ENCODE measurements at places on chromosomes 11 and 22.

- DNase-seq, result no peak
Measured at GRCh38 chr11:116033931-116034553, 529.8 kb upstream of the CADM1 start.

GRCh38 chr11:93528252-93528651, 14.9 kb downstream of the SMCO4 start:
- DNase-seq, result no peak

GRCh38 chr11:62033191-62034035, 66.0 kb upstream of the FTH1 start:
- DNase-seq, result no peak

DNA sequence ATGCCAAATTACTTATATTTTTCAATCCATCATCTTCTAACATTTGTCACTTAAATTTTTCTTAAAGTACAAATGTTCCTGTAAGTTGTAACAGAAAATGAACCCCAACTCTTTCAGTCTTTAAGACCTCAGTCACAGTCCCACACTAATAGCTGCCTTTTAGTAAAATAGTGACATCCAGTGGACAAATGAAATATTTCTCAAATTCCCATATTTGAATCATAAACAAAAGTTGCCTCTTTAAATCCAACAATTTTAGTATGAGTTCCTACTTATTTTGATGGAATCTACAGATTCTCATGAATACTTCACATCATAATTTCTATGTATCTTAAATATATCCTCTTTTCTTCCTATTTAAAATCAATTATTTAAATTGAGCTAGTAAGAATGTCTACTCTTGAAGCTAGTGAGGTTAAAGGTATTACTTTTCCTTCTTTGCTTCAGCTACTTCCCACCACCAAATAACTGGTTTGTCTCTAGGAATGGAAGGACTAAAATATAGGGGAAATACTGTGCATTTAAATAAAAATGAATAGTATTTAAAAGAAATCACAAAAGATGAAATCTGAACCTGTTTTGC, 9.2 kb downstream of the LIN7C start:
- DNase-seq, result peak; percentile 11

DNA sequence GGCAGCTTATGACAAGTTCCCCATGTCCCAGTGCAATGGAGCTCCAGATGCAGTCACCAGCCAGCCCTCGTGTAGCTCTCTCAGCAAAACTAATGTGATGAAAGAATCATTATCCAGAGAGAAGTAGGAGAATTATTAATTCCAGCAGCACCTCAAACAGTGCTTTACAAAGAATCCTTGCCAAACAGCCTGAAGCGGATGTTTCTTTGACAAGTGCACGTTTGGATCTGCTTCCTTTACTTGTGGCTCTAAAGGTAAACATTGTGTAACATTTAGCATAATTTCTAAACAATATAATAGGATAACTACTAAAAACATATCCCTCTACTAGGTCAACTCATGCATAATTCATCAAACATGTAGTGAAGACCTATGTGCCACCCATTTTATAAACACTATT, 197.0 kb downstream of the FAM181B start:
- no peak for DNase-seq

DNA sequence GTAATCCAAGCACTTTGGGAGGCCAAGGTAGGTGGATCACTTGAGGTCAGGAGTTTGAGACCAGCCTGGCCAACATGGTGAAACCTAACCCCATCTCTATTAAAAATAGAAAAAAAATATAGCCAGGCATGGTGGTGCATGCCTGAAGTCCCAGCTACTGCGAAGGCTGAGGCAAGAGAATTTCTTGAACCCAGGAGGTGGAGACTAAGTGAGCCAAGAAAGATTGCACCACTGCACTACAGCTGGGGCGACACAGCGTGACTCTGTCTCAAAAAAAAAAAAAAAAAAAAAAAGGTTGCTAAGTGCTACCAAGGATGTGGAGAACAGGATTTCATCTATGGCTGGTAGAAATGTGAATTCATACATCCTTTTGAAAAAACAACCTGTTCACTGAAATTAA, 36.6 kb downstream of the ATG16L2 start:
- DNase-seq, result no peak

GRCh38 chr11:83008581-83008923, 63.1 kb downstream of the RAB30 start:
- DNase-seq, result no peak

DNA sequence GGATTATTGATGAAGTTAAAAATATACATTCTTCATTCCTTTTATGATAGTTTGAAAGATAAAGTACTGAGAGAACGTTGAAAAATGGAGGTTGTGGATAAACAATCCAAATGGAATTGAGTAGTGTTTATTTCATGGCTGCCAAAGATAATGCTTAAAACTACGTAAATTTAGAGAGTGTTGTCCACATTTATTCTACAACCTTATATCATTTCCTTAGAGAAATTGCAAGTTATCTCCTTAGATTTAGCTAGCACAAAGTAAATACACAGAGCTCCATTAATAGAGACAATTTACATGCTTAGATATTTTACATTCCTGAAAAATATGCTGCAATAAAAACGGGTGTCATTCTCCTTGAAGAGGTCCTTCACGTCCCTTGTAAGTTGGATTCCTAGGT, 146.5 kb upstream of the CCDC179 start:
- DNase-seq, result no peak

DNA sequence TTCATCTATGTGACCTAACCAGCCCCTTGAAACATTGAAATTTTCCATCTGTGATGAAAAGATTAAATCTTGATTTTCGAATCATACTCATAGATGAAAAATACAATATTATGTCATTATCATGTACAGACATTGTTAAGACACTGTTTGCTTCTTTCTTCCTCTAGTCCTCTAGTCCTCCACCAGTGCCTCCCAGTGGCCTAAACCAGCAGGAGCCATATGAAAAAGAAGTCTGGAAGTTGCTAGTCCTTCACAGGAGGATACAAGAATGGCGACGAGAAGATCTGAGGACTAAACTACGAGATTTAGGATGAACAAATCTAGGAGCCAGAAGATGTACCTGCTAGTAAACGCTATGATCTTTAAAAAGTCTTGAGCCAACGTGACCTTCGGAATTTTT, 134.1 kb downstream of the SLC17A6 start:
- no peak for DNase-seq

- DNase-seq, result no peak
Measured at GRCh38 chr11:60996381-60997138, 25.1 kb downstream of the CD6 start.

DNA sequence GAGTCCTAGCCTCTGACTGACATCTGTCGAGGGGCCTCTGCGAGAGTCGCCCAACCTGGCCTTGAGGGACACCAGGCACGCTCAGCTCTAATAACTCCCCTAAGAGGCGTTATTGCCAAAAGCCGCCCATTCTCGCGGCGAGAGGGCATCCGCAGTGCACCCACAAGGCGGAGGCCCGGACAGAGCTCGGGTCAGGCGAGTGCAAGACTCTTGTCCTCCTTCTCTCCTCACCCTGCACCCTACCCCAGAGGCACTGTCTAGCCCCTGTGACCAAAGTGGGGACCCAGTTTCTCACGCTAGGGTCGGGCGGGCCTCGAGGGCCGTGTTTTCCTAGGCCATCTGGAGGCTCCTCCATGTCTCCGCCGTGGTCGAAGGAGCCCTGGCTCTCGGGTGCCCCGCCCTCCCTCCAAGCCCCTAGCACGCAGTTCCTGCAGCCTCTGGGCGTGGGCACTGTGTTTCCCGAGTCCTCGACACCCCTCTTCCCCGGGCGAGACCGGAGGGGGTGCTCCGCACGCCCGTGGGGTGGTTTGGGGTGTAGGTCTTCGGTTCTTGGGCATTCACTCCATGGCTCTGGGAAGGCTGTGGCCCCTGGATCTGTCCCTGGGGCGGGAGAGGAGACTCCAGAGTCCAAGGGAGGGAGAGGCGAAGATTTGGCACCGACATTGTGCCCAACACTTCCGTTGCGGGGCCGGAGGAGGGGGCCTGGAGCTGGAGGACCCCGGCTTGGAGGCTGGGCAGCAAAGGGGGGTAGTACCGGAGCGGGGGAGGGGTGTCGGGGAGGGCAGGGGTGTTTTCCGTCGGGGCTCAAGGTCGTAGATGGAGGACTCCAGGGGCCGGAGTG, 1.0 kb downstream of the CHRM4 start:
- no peak for DNase-seq

- no peak for DNase-seq
Measured at GRCh38 chr11:35711924-35712323, 49.3 kb downstream of the TRIM44 start.

DNA sequence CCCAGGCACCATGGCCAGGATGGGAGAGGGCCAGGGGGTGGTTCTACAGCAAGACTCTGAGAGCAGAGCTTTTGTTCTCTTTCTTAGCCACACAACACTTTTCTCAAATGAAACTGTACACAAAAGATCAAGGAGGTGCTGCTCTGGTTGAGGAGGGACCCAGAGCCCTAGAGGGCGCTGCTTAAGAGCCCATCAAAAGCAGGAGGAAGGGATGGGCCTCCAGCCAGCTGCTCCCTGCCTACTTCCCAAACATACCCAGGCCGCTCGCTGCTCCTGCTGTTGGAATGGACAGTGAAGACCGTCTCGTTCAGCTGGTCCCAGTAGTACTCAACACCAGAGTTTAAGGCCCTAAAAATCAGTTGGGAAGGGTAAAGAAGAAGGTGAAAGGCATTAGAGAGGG, 18.4 kb upstream of the CHRM4 start:
- no peak for DNase-seq

DNA sequence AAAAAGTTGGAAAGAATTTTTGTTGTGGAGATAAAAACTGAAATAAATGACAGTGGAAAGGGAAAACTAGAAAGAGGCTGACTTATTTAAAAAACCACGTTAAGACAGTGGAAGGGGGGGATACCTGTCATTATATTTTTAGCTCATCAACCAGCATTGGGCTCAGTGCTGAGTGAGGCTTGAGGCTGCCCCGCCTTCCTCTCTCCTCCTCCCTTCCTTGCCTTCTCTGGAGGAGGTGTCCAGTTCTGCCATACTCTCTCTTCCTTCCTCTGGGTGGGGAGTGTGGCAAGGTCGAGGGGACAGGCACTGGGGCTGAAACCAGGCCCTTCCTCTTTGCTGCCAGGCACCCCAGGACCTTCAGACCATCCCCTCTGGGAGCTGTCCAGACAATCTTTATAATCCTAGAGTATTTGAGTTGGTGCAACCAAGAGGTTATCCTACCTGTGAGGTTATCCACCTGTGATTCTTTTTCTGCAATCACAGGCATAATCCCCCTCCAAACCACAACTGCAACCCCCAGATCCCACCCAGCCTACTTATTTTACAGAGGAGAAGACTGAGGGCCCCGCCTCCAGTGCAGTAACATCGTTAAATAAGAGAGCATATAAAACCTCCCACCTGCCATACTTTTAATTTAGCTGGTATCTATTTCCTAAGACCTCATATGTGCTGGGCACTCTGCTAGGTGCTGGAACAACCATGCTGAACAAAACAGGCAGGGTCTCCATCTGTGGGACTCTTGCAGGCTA, 578.5 kb downstream of the BUD13 start:
- DNase-seq, result no peak

- no peak for DNase-seq
Measured at GRCh38 chr11:70493891-70494290, 95.6 kb downstream of the CTTN start.

GRCh38 chr22:38710351-38710750, 4.6 kb downstream of the GTPBP1 start:
- DNase-seq, result no peak

GRCh38 chr11:7494086-7494745, 8.9 kb downstream of the OLFML1 start:
- no peak for DNase-seq

GRCh38 chr11:78656327-78656726, 81.7 kb upstream of the NARS2 start:
- DNase-seq, result no peak

- no peak for DNase-seq
Measured at GRCh38 chr11:112628676-112629075, 332.5 kb upstream of the NCAM1 start.

DNA sequence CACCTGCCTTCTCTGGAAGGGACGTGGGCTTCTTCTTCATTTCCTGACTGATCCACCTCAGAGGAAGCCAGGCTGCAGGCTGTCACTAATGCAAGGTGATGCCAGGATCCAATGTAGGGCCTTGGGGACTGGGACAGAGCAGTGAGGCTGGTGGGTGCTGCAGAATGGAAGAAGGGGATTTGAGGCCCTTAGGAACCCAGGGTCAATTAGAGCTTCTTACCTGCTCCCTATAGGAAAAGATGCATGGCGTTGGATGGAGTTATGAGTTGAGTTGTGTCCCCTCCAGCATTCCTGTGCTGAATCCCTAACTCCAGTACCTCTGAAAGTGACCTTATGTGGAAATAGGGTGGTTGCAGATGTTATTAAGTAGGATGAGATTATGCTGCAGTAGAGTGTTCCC, 190.4 kb downstream of the MIAT start:
- DNase-seq, result no peak
